ENCODE measurements at places on chromosomes 6 and 20.

- DNase-seq = no peak
Measured at GRCh38 chr6:15755526-15755925, 92.7 kb upstream of the DTNBP1 start.

DNA sequence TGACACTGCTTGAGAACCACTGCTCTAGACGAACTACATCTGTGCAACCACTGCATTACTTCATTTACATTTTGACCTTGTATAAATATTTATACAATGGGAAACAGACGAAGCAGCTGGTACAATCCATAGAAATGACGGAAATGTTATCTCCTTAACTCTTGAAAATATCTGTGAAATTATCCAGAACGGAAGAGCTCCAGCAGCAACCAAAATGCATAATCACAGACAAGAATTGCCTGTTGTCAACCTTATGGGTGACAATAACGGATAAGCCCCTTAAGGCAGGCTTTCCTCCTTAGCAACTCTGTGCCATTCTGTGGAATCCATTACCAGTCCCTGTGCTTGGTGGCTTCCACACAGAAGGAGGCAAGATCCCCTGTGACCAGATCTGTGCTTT, 115.4 kb downstream of the DTNBP1 start:
- no peak for DNase-seq

GRCh38 chr6:128259730-128260685, 260.4 kb downstream of the PTPRK start:
- no peak for DNase-seq

GRCh38 chr20:35088231-35089145, 4.1 kb downstream of the TRPC4AP start:
- no peak for DNase-seq

- no peak for DNase-seq
Measured at GRCh38 chr6:139777202-139777970, 402.9 kb upstream of the CITED2 start.

DNA sequence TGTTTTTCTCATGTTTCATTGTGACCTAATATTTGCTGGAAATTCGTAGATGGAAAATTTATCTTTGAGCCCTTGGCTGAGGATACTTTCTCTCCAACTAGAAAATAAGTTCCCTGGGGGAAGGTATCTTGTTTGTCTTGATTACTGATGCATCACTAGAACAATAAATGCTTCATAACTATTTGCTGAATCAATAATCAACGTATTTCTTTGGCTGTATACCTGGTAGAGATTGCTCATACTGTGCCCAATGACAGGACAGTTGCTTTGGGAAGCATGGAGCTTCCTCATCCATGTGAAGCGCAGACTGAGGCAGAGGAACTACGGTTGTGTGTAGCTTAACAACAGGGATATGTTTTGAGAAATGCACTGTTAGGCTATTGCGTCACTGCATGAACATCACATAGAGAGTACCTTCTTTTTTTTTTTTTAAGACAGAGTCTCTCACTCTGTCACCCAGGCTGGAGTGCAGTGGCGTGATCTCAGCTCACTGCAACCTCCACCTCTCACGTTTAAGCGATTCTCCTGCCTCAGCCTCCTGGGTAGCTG, 34.2 kb upstream of the RPN2 start:
- no peak for DNase-seq

DNA sequence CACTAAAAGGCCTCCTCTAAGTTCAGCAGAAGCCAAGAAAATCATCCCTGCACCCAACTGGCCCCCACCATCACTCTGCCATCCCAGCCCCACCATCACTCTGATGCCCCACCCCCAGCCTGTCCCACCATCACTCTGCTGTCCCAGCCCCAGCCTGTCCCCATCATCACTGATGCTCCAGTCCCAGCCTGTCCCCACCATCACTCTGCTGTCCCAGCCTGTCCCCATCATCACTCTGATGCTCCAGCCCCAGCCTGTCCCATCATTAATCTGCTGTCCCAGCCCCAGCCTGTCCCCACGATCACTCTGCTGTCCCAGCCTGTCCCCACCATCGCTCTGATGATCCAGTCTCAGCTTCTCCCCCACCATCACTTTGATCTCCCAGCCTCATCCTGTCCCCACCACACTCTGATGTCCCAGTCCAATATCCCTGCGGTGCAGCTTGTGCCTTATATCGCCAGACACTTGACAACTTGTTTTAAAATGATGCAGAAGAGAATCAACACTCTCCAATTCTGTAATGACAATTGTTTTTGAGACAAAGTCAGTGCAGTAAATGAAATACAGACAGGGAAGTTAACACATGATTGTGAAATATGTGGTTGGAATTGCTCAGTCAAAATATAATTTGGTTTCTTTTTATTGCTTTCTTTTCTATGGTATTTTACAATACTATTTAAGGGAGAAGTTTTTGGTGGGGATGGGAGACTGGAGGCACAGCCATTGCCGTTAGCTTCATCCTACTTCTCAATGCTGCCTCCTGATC, 100.8 kb downstream of the TNFAIP3 start:
- DNase-seq = no peak

DNA sequence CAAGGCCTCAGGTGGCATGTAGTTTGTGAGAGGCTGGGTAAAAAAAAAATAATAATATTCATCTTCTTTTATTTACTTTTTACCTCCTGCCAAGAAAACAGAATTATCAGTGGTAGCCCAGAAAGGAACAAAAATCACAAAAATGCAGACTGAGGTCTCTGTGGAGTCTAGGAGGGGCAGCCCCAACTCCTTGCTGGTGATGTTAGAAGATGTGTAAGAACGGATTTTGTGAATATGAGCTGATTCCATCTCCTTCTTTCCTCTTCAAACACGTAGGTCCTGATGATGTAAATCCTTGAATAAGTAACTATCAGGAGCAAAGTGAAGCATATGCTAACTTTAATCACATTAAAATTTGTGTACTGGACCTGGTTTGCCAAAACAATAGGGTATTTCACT, 226.8 kb downstream of the EYA4 start:
- no peak for DNase-seq

- DNase-seq = no peak
Measured at GRCh38 chr20:4066551-4066950, 51.2 kb upstream of the RNF24 start.

- DNase-seq = no peak
Measured at GRCh38 chr20:59010321-59010994, 3.4 kb upstream of the CTSZ start.

DNA sequence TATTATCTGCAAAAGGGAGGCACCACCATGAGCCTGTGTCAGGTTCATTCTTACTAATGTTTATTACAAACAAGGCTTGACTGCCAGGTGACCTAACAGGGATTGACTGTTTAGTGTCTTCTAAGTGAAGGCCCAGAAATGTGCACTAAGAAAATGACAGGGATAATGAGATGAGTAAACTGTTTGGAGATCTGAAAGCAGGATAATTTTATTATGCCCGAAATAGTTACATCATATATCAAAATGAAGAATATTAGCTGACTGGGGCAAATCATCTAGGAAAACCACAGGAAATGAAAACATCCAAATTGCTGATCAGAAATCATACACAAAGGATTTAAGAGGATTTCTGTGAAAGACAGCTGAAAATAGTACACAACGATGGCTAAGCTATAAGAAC, 516.7 kb downstream of the HDGFL1 start:
- DNase-seq = no peak

DNA sequence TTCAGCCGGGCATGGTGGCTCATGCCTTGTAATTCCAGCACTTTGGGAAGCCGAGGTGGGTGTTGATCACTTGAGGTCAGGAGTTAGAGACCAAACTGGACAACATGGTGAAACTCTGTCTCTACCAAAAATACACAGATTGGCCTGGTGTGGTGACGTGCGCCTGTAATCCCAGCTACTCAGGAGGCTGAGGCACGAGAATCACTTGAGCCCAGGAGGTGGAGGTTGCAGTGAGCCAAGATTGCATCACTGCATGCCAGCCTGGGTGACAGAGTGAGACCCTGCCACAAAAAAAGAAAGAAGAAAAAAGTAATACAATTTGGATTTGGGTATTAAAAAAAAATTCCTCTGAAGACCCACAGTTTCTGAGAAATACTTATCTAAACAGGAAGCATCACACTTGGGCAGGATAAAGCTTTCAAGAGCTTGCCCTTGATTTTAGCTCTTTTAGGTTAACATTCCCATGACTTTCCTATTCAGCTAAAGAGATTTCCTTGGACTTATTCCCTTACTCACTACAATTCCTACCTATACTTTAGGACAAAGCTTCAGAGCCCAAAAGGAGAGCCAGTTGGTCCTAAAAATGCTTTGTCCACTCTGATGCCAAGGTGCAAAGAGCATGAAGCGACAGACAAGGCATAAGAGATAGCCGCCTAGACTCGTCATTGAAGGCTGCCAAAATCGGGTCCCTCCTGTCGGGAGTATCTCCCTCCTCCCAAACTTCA, 1.9 kb downstream of the ELOVL2 start:
- no peak for DNase-seq

DNA sequence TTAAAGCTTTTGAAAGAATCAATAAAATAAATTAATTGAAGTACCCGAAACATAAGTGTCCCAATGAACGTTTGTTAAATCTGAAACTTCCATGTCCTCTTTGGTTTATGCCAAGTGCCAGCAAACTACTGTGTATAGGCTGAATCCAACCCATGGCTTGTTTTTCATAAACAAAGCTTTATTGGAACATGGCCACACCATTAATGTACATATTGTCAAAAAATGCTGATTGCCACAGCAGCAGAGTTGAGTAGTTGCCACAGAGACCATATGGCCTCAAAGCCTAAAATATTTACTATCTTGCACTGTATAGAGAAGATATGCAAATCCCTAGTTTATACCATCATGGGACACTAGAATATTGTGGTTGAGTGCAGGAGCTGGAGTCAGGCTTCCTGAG, 406.1 kb downstream of the MAFB start:
- no peak for DNase-seq

GRCh38 chr6:105990151-105990550, 96.0 kb upstream of the PRDM1 start:
- no peak for DNase-seq

DNA sequence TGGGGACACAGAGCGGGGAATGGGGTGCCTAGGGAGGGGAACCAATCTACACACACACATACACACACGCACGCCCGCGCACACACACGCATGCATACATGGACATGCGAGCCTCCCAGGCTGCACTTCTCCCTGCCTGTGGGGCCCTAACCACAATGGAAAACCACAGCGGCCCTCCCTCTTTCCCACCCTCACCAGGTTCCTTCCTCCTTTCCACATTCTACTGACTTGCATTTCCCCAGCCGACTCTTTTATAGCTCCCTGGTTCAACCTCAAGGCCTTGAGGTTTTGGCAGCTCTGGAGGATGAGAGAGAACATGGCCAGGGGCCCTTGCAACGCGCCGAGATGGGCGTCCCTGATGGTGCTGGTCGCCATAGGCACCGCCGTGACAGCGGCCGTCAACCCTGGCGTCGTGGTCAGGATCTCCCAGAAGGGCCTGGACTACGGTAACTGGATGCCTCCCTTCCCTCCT, at the start of gene BPI:
Gene BPI (plus strand): TSS at position 249 of the 472 bp plus-strand sequence. CDS start 68 bp downstream, at position 317.
- no peak for DNase-seq

DNA sequence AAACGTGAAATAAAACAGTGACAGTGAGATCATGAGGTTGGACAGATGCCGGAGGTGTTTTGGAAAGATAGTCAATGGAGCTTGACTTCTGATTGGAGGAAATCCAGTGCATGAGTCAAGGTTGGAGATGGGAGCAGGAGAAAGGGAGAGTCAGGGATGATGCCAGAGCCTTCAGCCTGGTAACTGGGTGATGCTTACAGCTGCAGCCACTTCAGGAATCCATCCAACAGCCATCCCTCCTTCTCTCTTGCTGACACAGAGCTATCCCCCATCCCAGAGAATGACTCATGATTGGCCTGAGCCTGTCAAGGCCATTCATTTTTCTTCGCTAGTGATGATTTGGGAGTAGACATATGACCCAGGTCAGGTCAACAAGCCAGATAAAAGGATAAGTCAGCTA, 112.8 kb downstream of the SAMD5 start:
- no peak for DNase-seq

GRCh38 chr6:145733207-145733606, 2.1 kb downstream of the EPM2A start:
- no peak for DNase-seq

GRCh38 chr20:63897978-63898561, 3.1 kb downstream of the DNAJC5 start:
- no peak for DNase-seq

DNA sequence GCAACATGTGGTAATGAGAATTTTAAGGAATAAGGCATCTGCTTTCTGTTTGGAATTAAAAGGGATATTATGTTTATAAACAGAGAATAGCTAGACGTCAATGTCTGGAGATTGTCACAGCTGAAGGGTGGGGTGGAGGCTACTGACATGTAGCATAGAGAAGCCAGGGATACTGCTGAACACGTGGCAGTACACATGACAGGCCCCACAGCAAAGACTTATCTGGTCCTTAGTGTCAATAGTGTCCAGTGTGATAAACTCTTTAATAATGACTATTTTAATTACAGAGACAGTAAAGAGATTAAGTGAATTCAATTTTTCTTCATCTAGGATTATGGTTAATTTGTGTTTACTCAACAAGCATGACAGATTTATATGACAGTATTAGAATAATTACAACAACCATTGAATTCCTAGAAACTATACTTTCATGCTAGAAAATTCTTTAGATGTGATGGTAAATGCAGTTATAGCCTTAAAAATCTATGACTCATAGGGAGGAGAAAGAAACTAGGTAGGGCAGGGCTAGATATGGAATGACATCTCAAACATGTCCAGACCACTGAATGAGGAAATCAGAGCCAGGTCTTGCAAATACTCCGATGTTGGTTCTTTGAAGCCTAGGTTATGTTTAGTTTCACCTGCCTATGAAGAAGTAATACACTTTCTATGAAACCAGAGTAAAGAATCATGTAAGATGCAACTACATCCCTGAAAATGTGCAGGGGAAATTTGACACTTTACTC, 399.5 kb downstream of the PHF3 start:
- no peak for DNase-seq

DNA sequence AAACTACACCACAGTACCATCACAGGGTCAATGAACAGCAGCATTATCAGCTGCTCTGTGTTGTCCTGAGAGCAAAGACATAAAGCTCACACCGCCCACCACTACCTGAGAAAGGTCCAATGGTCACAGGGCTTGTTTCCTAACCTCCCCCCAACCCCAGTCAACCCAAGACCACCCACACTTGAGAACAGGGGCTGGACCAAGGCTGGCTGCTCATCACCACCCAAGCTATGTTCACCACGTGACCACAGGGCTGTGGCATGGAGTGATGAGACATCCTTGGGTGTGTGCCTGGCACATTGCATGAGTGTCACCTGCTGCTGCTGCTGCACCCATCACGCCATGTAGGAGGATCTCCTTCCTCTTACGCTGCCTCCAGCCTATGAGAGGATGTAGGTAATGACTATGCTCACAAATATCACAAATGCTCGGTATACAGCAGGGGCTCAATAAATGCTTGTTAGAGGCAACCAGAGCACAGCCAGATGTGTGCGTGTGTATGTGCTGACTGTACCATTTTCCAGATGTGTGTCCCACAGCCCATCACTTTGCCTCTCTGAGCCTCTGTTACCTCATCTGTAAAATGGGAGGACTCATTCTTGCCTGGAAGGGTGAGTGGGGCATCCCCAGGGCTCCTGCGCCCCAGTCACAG, 23.3 kb upstream of the SIRPA start:
- DNase-seq = no peak
